ENCODE measurements at places on chromosomes 13 and 19.

DNA sequence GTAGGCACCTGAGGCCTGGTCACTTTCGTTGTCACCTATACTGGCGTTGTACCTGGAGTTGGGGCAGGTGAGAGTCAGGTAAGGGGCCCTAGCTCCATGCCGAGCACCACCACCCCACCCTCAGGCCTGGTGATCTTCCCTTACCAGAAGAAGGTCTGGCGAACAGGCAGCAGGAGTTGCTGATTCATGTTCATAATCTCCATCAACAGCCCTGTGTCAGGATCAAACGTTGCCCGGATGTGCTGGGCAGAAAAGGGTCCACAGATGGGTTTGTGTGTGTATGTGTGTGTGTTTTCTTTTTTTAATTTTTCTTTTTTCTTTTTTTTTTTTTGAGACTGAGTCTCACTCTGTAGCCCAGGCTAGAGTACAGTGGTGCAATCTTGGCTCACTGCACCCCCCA lies 14.3 kb downstream of the MAN2B1 start:
- no peak for DNase-seq

DNA sequence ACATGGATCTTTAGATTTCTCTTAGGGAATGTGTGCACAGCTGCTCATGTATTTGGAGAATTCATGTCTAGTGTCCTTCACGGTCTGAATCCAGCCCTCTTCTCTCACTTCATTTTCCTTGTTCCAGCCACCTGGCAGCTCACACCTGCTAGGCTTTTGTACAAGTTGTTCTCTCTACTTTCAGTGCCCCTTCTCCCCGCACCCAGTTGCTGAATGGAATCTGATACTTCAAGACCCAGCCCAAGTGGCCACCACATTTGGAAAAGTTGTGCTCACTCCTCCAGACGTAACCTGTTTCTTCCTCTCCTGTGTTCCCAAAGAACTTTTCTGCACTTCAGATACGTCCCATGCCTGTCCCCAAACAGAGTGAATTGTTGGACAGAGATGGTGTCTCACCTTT lies 235.6 kb downstream of the SHISA2 start:
- no peak for DNase-seq

- DNase-seq: no peak
Measured at GRCh38 chr19:50893047-50893736, 18.0 kb downstream of the KLK4 start.

- no peak for DNase-seq
Measured at GRCh38 chr13:70703755-70704154, 595.5 kb upstream of the KLHL1 start.

DNA sequence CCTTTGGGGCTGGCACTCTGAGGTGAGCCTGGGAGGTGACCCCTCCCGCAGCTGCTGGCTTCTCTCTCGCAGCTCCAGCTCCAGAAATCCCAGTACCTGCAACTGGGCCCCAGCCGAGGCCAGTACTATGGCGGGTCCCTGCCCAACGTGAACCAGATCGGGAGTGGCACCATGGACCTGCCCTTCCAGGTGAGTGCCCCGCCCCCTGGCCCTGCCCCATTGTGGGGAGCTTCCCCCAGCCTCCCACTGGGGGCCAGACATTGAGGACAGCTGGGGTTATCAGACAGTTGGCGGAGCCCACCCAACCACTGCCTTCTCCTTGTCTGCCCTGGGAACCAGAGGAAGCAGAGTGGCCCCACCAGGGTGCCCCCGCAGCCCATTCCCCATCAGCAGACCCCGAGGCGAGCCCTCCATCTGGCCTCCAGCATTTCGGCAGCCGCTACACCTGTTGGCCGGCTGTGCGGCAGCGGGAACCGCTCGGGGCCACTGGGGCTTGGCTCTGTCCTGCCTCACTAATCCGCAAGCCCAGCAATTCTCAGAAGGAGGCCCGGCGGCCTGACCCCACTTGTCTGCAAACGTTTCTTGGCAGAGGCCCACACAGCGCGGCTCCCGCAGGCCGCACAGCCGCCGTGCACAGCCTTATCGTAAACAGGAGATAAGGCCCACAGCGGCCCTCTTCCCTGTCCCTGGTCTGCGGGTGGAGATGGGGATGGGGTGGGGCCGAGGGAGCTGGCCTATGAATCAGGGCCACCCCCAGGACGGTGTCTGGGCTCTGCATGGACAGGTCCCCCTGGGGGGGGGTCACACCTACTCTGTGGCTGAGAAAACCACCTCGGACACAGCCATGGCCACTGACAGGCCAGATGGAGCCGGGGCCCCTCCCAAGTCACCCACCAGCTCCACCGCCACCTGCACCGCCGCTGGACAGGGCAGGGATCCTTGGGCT lies 48.0 kb downstream of the COMP start:
- DNase-seq: no peak
